Mucosa of gallbladder (tissue), 1 donor: ENCODE measurements at places on chromosomes 6 and 20.

DNA sequence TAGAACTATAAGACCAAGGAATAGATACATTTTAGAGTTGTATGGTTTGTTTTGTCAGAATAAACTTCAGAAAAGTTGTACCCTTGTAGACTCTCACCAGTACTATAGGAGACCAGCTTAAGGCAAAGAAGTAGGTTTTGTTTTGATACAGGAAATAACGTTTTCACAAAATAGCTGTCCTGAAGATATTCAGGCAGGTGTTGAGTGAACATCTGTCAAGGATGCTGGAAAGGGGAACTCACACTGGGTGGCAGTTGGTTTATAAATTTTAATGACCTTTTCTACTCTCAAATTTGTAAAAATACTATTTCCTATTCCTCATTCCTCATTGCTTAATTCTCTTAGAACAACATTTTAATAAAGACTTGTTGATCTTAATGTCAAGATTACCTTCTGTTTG lies 174.0 kb upstream of the MAN1A1 start:
- no peak for DNase-seq

DNA sequence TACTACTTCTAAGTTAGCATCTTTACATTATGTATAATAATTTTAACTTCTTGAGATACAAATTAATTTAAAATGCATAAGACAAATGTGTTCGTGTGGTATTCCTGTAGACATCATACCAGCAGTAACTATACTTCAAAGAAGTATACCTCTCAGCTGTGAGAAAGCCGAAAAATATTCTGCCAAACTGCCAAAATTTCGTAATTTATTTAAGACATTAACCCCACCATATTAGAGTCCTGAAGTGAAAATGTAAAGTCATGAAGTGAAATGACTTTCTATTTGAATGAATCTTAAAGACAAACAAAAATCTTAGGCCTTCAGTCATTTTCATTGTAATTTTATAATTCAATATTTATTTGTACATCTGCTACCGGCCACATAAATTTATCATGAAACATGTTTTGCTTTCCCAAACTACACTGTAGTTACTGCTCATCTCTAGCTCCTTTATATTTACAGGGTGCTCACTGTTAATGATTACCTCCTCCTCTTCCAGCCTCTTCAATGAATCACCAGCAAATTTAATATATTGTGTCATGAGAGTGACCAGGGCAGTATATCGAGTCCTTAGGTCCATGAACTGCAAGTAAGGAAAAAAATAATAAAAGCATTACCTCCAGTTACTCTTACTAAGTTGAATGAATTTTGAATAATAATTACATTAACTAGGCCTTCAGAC lies 18.5 kb downstream of the DST start:
- DNase-seq, result no peak

GRCh38 chr6:134908906-134909516 lies 40.9 kb downstream of the ALDH8A1 start:
- peak; percentile 18 for DNase-seq

DNA sequence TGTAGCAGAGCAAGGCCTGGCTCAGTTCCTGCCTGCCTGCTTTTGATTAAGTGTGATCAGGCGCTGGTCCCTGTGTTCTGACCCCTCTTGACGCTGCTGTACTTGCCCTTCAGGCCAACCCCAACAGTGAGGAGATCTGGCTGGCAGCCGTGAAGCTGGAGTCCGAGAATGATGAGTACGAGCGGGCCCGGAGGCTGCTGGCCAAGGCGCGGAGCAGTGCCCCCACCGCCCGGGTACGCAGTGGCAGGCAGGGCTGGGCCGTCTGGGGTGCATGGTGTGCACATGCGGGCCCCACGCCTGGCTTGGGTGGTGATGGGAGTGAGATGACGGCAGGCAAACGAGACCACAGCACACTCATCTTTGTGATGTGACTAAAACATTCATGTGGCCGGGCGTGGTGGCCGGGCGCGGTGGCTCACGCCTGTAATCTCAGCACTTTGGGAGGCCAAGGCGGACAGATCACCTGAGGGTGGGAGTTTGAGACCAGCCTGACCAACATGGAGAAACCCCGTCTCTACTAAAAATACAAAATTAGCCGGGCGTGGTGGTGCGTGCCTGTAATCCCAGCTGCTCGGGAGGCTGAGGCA lies 10.1 kb upstream of the C20orf204 start:
- no peak for DNase-seq

- DNase-seq, result no peak
Observed at GRCh38 chr6:123804014-123804786, 535 bp downstream of the NKAIN2 start.
